ENCODE measurements at places on chromosomes 11 and 22.
A peak's percentile ranks its signal among the peaks of the same experiment; 100 is the strongest.

DNA sequence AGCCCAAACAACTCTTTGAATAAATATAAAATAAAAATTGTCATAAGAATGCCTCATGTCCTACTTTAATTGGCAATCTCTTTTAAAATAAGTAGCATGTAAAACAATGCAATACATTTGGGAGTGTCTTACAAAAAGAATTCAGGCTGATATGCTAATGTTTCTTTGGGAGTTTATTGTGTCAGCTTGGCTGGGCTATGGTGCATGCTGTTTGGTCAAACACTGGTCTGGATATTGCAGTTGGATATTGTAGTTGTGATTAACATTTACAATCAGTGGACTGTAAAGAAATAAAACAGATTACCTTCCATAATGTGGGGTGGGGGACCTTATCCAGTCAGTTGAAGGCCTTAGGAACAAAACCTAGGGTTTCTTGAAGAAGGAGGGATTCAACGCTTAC is 37.0 kb upstream of the B3GAT1 start:
- DNase-seq = no peak

DNA sequence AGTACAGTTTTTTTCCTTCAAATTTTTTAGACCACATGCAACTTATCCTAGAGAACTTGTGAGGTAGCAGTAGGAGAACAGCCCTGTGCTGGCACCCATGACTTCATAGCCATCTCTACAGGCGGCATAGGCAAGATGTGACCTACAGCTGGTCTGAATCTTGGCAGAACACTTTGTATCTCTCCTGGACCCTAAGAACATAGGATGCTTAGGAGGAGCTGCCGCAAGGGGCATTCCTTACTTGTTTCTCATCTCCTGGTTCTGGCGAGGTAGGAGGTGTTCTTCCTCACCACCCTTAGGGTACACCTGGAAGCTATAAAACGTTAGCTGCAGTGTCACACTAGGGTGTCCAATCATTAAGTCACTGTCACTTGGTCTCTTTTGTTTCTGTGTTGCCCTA is 16.4 kb downstream of the CWC15 start:
- no peak for DNase-seq

DNA sequence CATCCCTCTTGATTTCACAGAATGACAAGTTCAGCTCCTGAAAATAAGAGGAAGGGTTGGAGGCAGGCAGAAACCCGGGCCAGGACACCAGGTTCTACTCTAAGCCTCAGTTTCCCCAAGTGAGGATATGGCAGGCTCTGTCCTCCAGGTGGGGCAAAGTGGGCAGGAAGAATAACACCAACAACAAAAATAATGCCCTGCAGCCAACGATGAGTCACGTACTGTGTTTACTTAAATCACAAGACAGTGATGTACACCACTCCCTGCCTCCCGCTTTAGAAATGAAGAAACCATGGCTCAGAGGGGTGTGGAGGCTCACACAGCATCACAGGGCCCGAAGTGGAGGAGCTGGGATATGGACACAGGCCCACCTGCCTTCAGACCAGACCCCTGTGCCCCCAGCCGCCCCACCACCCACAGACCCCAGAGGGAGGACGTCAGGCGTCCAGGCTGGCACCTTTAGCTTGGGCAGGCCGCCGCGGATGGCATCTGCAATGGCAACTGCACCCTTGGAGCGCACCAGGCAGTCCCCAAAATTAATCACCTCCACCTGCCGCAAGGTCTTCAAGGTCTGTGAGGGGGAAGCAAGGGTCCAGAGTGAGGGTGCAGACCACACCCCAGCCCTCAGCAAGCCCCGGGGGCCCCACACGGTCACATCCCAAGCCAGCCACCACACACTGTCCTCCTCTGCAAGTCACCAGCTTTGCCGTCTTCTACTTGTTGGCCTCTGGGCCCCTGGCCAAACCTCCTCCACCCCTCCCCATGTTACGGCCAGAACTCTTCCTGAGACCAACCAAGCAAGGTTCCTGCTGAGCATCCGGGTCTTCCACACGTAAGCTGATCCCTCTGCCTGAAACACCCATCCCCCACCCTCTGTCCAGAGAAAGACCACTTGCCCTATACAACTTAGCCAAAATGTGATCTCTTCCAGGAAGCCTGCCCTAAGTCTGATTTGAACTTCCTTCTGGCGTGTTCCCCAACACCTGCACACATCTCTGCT is 15.8 kb upstream of the CHADL start:
- no peak for DNase-seq

- peak; percentile 23 for DNase-seq
These were observed 19.3 kb downstream of the MTFP1 start for GRCh38 chr22:30444632-30445437.

DNA sequence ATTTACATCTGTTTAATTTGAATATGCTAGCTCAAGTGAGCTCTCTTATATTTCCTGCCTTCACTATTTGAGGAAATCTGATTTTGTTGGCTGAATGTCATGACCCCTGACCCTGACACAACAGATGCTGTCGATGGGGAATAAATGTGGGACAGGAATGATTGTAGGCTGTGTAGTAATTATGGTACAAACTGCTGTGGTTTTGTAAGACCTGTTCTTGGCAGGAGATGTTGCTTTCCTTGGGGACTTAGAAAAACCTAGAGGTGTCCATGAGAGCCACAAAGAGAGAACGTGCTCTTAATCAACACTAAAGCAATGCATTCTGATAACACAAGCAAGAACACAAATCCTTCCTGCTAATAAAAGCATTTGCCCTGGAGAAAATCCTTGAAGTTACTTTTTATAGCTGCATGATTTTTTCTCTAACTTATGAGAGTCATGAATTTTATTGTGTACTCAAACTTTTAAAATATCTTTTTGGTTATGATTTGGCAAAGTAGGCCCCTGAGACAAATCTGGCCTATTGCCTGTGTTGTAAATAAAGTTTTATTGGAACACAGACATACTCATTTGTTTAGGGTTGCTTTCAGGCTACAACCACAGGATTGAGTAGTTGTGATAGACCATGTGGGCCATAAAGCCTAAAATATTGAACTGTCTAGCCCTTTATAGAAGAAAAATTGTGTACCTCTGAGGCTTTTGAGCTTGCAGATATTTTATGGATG is 90.2 kb downstream of the DDX10 start:
- DNase-seq = no peak

DNA sequence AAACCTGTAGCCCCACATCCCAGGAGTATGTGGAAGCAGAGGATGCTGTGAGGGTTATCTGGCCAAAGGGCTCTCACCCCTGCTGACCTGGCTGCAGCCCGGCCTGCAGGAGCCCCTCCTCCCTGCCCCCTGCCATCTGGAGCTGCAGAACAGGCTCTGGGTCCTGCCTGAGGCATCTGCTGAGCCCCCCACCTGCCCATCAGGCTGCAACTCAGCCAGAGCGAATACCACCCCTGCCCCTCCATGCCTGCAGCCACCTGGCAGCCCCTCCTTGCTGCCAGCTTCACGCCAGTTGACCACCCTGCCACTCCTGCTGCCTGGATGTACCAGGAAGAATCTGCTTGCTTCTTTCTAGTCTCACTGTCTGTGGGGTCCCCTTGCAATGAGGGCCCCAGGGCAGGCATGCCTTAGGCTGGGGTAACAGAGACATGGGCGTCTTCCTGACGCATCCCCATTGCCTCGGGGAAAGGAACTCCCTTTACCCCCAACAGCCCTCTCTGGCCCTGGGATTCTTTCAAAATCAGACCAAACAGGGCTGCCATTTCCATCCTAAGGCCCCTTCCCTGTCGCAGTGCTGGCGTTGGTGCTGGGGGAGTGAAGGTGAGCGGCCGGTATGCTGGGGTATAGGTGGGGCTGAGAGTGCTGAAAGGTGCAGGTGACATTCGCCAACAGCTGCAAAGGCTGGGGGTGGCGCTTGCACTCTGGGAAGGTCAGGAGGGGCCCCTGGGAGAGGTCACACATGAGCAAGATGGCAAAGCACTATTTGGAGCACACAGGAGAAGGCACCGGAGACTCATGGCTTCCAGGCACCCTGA is 1334.6 kb downstream of the TBC1D22A start:
- no peak for DNase-seq

GRCh38 chr11:96109331-96110030 is 185.6 kb upstream of the MTMR2 start:
- DNase-seq = no peak

GRCh38 chr11:133955945-133956421 is 785 bp downstream of the IGSF9B start:
- DNase-seq = no peak

DNA sequence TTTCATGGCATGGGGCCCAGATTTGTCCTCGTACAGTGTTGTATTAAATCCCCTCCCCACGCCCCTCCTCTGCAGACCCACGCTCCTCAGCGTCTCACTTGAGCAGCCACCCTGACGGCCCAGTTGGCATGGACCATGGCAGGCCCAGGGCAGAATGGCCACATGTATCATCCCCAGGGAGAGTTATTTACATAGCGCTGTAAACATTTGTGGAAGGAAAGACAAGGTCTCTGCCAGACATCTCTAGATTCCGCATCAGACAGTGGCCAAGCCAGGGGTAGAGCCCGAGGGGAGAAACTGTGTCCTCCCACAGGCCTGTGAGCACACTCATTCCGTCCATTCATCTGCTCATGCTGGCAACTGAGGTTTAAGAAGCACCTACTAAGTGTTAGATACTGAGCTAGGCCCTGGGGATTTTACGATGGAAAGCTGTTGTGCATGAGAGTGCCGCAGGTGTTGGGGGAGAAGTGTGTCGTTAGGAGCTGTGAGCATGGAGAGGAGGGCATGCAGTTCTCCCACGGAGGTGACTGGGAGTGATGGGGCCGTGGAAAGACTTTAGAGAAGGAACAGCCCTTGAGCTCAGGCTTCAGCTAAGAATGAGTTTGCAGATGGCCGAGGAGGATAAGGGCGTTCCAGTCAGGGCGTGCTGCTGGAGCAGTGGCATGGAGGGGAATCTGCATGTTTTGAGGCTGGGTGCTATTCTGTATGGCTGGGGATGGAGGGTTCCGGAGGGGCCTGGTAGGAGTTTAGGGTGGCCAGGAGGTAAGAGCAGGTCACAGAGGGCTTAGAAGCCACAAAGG is 94.9 kb downstream of the GRIK4 start:
- DNase-seq = no peak

DNA sequence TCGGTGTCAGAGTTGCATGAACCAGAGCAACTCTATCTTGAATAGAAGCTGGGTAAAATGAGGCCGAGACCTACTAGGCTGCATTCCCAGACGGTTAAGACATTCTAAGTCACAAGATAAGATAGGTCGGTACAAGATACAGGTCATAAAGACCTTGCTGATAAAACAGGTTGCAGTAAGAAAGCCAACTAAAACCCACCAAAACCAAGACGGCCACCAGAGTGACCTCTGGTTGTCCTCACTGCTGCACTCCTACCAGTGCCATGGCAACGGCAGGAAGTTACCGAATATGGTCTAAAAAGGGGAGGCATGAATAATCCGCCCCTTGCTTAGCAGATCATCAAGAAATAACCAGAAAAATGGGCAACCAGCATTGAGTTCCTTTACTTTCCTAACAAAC is 2.4 kb upstream of the KAT5 start:
- no peak for DNase-seq

DNA sequence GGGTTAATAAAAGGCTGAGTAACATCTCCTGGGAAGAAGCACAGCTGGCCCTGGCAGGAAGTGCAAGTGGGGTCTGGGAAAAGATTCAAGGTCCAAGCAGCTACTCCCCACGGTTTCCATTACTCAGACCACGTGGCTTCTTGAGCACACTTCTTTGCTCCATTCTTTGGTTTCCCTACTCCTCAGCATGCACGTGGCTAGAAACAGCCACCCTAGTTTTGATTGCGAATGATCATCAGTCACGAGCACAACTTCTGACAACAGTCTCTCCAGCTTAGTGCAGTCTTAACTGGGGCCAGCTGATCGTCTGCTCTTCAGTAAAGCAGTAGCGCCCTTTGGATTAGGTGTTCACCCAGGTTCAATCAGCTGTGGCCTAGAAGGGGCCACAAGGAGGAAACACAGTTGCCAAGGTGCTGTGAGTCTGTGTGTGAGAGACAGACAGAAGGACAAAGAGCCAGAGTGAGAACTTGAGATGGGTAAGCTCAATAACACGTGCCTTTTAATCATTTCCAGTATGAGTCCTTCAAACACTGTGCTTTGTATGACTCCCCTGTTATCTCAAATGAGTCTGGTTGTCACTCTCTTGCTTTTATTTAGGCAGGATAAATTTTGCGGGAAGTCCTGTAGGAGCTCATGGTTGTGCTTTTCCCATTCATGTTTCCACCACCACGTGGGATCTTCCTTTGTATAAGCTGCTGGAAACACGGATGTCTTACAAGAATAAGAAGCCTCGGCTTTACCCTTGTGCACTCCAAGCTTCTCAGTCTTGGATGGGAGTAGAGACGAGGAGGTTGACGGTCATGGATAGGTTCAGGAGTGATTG is 901 bp upstream of the PARVA start:
- no peak for DNase-seq

GRCh38 chr11:123057661-123058305 is 4.2 kb downstream of the HSPA8 start:
- no peak for DNase-seq

GRCh38 chr11:118099838-118100556 is 13.2 kb upstream of the SMIM35 start:
- no peak for DNase-seq

- DNase-seq = no peak
These were observed 77.1 kb downstream of the MPPED1 start for GRCh38 chr22:43488937-43489336.

- DNase-seq = no peak
These were observed 6.4 kb downstream of the MMP12 start for GRCh38 chr11:102868339-102868738.

DNA sequence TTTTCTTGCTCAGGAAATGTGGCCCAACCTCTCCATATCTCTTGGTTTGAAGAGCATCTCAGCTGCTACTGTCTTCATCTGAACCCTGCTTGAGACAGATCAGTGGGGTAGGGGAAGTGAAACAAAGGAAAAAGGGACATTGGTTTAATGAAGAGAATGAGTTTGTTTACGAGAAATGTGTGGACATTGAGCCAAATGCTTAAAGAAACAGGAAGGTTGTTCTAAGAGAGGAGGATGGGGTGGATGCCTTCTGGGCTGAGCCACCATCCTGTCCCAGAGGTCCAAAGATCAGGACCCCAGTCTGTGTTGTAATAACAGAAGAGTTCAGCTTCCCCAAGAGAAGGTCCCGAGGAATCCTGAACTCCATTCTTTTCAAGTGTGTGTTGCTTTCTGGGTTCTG is 369.7 kb downstream of the INSC start:
- no peak for DNase-seq

DNA sequence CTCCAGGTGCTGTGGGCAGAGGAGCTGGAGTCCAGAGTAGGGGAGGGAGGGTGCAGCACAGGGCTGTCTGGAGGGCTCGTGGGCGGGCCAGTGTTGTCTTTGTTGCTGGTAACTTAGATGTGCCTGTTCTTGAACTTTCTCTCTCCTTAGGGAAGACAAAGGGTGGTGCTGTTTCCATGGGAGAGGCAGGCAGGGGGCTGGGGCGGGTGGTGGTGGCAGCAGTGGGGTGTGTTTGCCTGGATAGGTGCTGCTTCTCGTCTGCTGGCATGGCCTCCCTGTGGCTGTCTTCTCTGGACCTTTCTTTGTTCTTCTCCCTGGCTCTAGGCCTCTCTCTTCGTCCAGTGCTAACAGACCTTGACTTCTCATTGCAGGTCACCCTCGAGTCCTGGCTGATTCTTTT is 8.5 kb downstream of the SIDT2 start:
- DNase-seq = no peak

- no peak for DNase-seq
These were observed 23.8 kb downstream of the MYBPC3 start for GRCh38 chr11:47328449-47329390.

- no peak for DNase-seq
These were observed at the start of gene WNT7B for GRCh38 chr22:45977003-45977411. Gene WNT7B, minus strand, starts transcription at chr22:45977162. Its CDS starts 408 bp downstream, at chr22:45976754.

Data from stimulated activated CD8-positive, alpha-beta memory T cell treated with anti-CD3 and anti-CD28 coated beads, Interleukin-2, amount 100 ng/mL, for 1 hour (primary cell).